Uterus (tissue), 4 donors: ENCODE measurements at places on chromosomes 5 and 9.

DNA sequence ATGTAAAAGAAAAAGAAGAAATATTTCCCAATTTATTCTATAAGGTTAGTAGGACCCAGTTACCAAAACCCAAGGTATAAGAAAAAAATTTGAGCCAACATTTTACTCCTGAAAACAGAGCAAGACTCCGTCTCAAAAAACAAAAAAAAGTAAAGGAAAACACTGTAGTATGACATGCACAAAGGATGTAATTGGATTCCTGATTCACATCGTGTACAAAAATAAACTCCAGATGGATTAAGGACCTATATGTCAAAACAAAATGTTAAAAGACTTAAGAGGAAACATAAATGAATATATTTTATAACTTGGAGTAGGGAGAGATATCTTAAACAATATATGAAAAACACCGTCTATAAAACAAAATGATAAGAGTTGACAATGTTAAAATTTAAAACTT lies 13.8 kb downstream of the PHYKPL start:
- no peak overlapping the region for H3K4me3 ChIP-seq
- no peaks in the 10 kb centered on the region for H3K4me1 ChIP-seq
- no peak overlapping the region for H3K27ac ChIP-seq
- DNase-seq: no peak
- H3K27me3 ChIP-seq: no peaks in the 10 kb centered on the region
- no peaks in the 10 kb centered on the region for H3K36me3 ChIP-seq

DNA sequence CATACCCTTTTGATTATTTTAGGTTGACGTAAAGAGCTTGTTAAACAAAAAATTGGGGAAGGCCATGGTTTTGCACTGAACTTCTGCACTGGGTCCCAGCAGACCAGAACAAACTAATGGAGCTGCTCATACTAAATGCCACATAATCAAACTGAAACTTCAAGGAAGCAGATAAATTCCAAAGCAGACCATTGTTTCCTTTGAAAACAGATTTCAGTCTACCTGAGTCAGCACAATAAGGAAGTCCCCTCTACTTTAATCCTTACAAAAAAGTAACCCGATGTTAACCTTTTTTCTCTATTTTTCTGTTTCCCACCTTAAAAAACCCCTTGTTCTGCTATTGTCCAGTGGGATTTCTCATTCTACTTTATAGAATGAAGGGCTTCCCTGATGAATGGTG lies 39.2 kb downstream of the WDR36 start:
- no peaks in the 10 kb centered on the region for H3K36me3 ChIP-seq
- no peak for DNase-seq
- no peak overlapping the region for H3K4me3 ChIP-seq
- no peaks in the 10 kb centered on the region for H3K27me3 ChIP-seq
- H3K4me1 ChIP-seq: no peaks in the 10 kb centered on the region
- no peak overlapping the region for H3K27ac ChIP-seq

DNA sequence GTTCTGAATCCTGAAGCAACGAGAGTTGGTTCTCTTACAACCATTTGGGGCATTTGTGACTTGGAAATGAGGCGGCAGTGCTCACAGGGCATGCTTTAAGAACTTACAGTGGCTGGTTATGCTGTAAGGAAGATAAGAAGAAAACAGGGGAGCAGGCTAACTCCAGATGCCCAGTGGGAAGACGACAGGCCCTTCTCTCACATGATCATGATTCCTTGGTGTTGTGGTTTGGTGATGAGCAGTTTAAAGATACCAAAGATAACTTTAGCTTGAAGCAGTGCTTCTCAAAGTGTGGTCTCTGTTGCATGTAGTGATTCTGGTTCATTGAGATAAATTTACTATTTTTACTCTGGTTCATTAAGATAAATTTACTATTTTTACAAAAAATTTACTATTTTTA lies 2.6 kb upstream of the HABP4 start:
- no peaks in the 10 kb centered on the region for H3K27me3 ChIP-seq
- no peaks in the 10 kb centered on the region for H3K36me3 ChIP-seq
- H3K27ac ChIP-seq: no peak overlapping the region
- no peak for DNase-seq
- H3K4me3 ChIP-seq: no peak overlapping the region

DNA sequence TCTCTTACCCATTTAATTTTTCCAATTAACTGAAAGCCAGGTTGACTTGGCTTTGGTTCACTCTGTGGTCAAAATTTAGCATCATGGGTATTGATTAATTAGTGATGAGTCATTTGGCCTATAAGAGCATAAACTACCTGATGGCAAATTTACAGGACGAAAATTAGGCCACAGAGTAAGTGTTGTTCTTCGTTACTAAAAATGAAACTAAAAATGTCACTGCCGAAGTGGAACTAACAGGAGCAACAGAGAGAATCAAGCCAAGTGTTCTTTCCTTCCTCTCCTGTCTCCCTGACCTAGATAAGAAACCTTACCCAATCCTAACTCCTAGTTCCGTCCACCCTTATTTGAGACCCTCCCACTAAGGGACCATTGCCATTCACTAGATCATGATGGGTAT lies 176.9 kb downstream of the RAB3C start:
- peak overlapping the region; percentile 32 for H3K4me3 ChIP-seq
- DNase-seq: no peak
- H3K27me3 ChIP-seq: no peaks in the 10 kb centered on the region
- no peaks in the 10 kb centered on the region for H3K36me3 ChIP-seq
- no peaks in the 10 kb centered on the region for H3K4me1 ChIP-seq
- H3K27ac ChIP-seq: no peak overlapping the region

DNA sequence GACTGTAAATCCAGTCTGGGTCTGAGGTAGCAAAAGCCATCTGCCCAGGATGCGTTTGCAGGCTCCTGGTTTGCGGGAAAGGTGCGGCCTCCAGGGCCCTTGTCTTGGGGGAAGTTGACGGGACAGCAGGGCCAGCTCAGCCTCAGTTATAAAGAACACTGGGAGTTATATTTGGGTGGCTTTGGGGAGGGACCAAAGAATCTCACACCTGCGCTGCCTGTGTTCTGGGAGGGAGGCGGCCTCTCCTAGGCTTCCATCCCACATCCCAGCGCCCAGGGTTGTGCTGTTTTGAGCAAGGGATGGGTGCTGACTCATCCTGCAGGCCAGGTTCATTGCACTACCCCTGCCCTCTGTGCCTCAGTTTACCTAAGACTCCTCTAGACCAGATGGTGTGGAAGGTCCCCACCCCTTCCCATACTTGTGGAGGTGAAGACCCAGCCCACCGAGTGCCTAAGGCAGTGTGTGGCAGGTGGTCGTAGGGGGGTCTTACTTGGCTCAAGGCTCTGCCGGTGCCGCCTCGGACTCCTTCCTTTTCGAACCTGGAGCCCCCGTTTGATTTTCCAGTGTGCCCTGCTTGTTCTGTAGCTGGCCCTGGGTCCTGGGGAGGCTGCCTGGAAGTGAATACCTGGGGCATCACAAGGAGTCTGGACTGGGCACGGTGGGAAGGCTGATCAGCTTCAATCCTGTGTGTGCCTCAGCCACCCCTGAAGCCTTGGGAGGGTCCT lies 39.3 kb upstream of the FCN2 start:
- H3K4me1 ChIP-seq: no peaks in the 10 kb centered on the region
- H3K27me3 ChIP-seq: no peaks in the 10 kb centered on the region
- H3K4me3 ChIP-seq: no peak overlapping the region
- no peak for DNase-seq
- H3K27ac ChIP-seq: no peak overlapping the region

DNA sequence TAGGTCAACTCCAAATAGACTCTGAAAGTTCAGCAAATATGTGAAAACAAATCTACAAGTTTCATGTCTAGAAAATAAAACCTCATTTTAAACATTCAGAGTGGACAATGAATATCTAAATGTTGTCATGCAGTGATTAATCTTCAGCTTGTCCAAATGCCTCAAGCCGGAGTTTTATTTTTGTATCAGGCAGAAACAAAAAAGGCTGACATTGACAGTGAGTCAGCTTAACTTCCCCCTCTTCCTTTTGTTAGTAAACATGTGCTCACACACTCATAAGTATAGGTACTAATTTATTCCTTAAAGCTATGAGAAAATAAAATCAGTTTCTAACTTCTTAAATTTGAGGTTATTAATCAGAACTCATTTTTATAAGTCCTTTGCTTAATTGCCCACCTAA lies 467.9 kb upstream of the DAB2 start:
- H3K4me3 ChIP-seq: no peak overlapping the region
- DNase-seq: no peak
- H3K27ac ChIP-seq: no peak overlapping the region
- H3K27me3 ChIP-seq: no peaks in the 10 kb centered on the region

DNA sequence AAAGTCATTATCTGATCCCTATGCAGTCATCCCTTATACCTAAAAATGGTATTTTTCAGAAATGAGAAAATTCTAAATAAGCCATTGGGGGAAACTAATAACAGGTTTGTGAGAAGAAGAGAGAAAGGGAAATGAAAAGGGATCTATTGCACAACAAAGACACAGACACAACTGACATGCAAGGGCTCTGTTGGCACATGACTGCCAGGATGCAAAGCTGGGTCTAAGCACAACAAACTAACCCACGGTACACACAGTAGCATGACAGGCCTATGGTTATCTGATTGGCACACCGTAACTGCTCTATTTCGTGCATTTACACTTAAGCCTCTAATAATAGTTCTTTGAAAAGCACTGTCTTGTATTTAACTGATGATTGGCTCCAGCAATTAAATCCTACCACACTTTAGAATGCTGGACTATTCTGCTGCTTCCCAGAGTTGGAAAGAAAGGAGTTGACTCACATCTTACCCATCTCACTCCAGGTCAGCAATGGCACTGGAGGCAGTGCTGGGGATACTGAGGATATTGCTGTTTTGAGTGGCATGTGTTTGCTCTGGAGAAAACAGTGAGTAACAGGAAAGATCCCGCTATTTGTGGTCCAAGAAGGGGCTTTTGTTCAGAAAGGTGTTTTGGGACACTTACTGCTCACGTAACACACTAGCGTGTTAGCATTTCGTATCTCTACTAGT lies 328.3 kb downstream of the GLIS3 start:
- DNase-seq: no peak
- no peaks in the 10 kb centered on the region for H3K36me3 ChIP-seq
- no peaks in the 10 kb centered on the region for H3K27me3 ChIP-seq
- no peak overlapping the region for H3K4me3 ChIP-seq
- no peak overlapping the region for H3K27ac ChIP-seq

DNA sequence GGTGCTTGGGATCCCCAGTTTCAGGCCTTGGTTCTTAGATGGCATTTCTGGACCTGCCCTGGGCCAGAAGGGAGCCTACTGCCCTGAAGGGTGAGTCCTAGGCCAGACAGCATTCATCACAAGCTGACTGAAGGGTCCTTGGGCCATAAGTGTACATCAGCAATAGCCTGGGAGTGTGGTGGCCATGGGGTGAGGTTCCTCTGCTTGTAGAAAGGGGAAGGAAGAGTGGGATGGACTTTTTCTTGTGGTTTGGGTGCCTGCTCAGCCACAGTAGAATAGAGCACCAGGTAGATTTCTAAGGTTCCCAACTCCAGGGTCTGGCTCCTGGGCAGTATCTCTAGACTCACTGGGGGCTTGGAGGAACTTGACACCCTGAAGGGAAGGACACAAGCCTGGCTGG lies 95.2 kb upstream of the PHF24 start:
- no peaks in the 10 kb centered on the region for H3K4me1 ChIP-seq
- DNase-seq: no peak
- no peak overlapping the region for H3K27ac ChIP-seq
- no peaks in the 10 kb centered on the region for H3K27me3 ChIP-seq
- no peaks in the 10 kb centered on the region for H3K36me3 ChIP-seq
